ENCODE measurements at places on chromosomes 5 and 9.

DNA sequence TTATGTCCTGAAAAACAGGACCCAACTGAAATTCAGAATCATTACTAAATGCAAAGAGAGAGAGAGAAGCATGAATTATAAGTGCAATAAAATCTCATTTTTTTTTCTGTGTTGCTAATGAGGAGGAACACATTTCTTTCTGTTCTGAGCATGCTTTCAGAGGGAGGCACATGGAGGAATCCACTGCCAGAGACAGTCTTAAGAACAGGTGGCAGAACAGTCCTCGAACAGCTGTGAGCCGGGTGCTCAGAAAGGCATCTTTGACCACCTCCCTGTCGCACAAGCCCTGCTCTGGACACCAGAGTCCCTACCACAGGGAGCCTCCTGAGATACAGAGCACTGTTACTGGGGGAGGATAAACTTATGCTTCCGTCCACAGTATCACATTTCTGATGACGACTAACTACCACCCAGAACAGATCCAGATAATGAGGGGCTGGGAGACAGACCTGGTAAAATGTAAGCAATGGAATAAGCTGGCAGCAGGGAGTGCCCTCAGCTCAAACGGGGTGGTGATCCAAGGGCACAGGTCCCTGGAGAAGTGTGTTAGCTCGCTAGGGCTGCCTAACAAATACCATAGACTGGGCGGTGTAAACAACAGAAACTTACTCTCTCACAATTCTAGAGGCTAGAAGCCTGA is 134.0 kb downstream of the SLC1A3 start:
- no peak for DNase-seq

GRCh38 chr5:130526708-130527107 is 622.4 kb downstream of the CHSY3 start:
- DNase-seq, result no peak

DNA sequence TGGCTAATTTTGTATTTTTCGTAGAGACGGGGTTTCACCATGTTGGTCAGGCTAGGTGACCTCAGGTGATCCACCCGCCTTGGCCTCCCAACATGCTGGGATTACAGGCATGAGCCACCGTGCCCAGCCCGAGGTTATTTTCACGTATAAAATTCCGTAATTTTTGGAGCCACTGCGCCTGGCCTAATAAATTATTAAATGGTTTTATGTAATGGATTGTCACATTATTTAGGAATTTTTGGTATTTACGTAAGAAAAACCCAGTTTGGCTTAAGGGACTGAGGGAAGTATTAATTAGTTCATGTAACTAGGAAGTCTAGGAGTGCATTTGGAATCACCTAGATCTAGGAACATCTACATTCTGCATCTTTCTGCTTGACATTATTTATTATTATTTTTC is 8.3 kb downstream of the GLE1 start:
- no peak for DNase-seq

DNA sequence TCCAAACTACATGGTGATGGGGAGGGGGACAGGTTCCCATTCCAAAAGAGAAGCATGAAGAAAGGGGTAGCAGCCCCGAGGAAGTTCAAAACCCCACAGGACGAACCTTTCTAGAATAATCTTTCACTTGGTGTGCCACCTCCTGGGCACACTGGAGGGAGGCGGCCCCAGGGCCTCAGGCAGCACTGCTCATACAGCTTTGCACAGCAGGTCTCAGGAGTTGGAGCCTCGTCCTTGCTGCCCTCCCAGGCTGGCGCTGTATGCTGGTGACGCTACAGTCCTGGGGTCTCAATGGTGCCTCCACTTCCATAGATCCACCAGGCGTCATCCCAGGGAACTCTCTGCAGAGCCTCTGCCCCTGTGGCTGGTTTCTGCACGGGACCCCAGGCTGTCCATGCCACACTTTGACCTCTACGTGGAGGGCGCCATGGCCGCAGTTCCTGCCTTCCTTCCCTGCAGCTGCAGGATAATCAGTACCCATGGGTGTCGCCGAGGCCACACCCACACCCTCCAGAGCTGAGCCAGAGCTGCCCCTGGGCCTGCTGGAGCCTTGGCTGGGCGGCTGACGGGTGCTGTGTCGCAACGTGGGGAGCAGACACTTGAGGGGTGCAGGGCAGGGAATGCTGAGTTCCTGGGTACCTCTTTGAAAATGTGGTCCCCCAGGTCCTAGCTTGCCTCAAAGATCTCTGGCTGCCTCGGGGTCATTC is 95.3 kb downstream of the COL5A1 start:
- DNase-seq, result no peak

DNA sequence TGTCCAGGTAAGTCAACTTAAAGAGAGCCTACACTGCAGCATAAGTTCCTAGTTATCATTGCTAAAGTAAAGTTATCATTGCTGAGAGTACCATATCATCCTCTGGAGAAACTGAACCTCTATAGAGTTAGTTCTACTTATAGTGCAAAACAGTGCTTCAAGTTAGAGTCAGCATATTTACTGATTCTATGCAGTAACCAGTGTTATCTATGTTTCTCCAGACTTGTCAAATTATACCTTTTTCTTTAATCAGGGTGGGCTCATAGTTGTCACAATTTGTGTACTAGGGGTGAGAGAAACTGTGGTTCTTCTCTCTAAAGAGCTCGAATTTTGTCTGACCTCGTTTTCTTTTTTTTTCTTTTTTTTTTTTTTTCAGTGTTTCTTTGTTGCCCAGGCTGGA is 79.6 kb downstream of the ANXA2R start:
- no peak for DNase-seq

GRCh38 chr9:34507966-34508365 is 14.8 kb downstream of the ENHO start:
- DNase-seq, result no peak

DNA sequence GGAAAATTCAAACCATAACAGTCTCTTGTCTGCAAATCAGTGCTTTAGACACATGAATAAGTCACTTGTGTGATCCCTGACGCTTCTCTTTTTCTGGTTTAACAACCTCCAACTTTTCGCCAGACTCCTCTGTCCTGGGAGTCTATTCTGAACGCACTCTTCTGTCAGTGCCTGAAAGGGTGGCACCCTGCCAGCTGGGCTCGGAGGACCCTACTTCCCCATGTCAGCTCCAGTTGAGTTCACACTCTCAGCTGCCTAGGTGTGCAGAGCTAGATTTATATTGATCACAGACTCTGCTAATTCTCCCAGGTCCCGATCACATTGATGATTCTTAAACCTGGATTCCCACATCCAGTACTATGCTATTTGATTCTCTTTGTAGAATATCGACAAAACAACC is 649.1 kb downstream of the BNC2 start:
- no peak for DNase-seq

GRCh38 chr5:96247097-96247701 is 185.8 kb downstream of the PCSK1 start:
- DNase-seq, result no peak

GRCh38 chr5:42768106-42768504 is 11.5 kb downstream of the CCDC152 start:
- no peak for DNase-seq

GRCh38 chr9:35611230-35611797 is 6.3 kb downstream of the TESK1 start:
- peak; percentile 37 for DNase-seq

- no peak for DNase-seq
Measured at GRCh38 chr9:26243726-26244125, 565.5 kb upstream of the TUSC1 start.

GRCh38 chr9:97809666-97810344 is 43.2 kb upstream of the FOXE1 start:
- no peak for DNase-seq

DNA sequence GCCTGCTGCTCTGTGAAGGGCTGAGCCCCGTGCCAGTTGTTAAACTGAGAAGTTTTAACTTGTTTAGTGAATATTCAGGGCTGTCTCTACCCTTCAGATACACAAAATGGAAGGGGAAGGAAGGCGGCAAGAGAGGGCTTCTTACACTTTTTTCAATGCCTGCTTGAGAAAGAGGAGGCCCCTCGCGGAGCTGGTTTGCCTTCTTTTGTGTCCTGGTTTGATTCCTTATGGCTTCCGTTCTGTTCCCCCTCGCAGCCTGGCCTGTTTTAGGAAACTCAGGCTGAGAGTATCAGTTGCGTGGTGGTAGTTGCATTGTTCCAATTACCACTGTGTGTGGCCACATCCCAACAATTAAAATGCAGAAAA is 1.0 kb downstream of the FAM53C start:
- DNase-seq, result no peak

DNA sequence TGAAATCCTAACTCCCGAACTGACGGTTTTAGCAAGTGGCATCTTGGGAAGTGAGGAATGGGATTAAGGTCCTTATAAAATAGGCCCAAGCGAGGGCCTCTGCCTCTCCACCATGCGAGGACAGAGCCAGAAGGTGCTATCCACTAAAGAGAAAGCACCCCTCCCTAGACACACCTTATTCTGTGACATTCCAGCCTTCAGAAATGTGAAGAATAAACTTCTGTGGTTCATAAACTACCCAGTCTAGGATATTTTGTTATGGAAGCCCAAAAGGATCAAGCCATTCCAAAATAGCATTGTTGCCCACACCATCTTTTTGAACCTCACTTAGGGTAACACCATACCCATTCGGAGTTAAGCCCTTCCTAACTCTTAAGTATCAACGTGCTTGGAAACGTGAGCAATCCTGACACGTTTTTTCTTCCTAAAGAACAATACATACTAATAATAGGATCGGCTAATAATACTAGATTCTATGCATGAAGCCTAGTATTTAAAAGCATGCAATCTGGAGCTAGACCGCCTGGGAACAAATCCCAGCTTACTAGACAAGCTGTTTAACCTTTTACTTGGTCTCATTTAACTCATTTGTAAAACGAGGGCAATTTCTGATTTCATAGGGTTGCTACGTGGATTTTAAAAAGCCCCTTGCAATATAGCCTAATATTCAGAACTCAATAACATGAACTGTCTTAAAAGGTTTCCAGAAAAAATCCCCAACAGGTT is 1.1 kb upstream of the SMC2 start:
- no peak for DNase-seq

GRCh38 chr5:177113566-177114424 is 19.8 kb upstream of the NSD1 start:
- peak; percentile 66 for DNase-seq

GRCh38 chr5:104890767-104891166 is 1328.2 kb upstream of the NUDT12 start:
- no peak for DNase-seq

DNA sequence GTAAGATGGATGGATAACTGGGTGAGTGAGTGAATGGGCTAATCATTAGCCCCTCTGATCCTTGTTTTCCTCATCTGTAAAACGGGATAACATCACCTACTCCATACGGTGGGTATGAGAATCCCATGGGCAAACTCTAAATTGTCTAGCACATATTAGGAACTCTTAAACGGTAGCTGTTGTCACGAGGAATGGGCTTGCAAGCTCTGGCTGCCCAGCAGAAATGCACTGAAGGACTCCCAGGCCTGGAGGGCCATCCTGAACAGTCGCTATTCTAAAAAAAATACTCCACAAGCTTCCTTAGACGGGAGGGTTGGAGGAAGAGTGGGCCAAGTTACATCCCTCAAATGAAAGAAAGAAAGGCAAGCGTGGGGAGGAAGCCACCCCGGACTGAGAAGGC is 711 bp upstream of the POU4F3 start:
- no peak for DNase-seq

- no peak for DNase-seq
Measured at GRCh38 chr5:65837139-65837538, 89.2 kb upstream of the ERBIN start.

DNA sequence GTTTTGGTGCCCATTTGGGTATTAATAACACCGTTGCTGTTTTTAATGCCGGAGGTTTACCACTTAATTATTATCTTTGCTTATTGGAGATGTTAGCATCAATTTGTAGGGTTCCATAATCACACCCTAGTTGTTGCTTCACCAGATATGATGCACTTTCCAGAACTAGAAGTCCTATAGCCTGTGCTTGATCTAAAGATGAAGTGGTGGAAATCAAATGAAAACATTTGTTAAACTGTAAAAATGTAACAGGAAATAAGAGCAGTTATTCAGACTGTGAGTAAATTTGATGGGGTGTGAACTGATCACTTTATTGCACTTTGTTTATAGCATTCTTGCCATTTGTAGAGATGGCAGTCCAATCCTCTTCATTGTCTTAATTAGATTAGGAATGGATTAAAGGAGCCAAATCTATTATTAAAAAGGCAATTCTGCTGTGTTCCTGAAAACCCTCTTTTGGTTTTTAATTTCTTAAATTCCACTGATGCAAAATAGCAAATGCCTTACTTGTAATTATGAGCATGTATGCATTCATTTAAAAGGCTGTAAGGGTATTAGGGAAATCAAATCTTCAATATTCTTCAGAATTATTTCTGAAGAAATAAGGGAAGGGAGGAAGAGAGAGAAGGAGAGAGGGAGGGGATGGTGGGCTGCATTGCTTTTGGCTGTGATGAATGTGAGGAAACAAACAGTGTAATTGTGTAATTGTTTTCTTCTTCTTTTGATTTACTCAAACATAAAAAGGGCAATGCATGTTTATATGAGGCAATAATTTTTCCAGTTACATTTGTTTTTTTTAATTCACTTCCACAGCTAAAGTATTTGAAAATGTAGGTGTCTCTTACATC is 675.2 kb upstream of the WWC1 start:
- DNase-seq, result no peak

GRCh38 chr9:71036501-71036900 is 84.9 kb downstream of the TRPM3 start:
- DNase-seq, result no peak
